Stimulated activated CD8-positive, alpha-beta memory T cell treated with anti-CD3 and anti-CD28 coated beads, Interleukin-7, amount 100 ng/mL, for 4 hours (primary cell): ENCODE measurements at places on chromosomes 12 and 14.

DNA sequence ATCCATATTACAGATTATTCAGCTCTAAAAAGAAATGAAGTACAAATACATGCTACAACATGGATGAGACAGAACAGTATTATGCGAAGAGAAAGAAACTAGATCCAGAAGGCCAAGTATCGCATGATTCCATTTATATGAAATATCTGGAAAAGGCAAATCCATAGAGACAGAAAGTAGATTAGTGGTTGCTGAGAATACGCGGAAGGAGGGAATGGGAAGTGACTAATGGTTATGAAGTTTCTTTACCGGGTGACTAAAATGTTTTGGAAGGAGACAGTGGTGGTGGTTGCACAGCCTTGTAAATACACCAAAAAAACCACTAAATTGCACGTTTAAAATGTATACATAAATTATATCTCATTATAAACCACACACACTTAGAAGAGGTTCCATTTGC, 12.5 kb downstream of the PRDM4 start:
- DNase-seq, result no peak

DNA sequence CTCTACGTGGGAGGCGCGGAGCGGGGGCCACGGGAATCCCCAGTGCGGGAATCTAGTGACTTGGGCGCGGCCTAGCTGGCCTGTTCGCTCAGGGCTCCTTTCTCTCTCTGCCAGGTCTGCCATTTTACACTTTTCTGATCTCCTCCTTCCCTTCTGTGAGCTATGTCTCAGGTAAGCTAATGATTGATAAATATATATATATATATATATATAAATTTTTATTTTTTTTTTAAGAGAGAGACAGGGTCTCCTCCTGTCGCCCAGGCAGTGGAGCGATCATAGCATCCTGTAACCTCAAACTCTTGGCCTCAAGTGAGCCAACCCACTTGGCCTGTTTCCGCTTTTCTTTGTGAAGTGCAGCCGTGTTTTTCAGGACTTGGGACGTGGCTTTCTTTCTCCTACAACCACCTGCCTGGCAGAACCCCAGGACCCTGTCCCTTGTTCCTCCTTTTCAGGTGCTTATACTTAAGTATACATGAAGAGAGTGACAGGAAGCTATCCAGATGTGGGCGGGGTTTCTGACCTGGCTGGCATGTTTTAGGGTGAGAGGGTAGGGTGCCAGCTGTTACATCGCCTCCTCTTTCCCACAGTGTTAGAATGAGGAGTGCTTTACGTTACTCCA, 547 bp downstream of the ZNF140 start:
- DNase-seq, result no peak

DNA sequence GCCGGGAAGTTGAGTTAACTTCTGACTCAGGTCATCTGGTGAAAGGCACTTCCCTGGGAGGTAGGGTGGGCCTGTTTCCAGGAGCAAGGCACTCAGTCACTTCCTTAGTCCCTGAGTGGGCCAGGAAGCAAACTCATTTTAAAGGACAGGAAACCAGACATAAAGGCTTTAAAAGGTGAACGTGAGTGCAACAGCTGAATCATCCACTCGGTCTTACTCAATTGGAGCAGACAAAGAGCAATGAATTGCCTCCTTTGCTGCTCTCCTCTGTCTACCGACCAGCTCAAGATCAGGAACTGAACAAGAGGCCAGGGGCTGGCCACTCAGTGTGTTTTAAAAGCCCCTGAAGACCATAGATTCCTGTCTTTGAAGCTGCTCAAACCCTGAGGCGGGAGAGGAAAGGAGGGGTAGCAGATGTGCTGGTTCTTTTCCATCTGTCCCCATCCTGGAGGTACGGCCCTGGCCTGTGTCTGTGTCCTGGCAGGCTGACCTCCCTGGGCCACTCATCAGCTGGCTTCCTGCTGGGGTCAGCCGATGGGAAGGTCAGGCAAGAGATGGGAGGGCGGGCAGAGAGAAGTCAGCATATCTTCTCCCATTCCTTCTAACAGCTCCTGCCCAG, 148.9 kb downstream of the PPM1H start:
- no peak for DNase-seq

- no peak for DNase-seq
Observed at GRCh38 chr12:8701046-8701660, 3.4 kb downstream of the RIMKLB start.

DNA sequence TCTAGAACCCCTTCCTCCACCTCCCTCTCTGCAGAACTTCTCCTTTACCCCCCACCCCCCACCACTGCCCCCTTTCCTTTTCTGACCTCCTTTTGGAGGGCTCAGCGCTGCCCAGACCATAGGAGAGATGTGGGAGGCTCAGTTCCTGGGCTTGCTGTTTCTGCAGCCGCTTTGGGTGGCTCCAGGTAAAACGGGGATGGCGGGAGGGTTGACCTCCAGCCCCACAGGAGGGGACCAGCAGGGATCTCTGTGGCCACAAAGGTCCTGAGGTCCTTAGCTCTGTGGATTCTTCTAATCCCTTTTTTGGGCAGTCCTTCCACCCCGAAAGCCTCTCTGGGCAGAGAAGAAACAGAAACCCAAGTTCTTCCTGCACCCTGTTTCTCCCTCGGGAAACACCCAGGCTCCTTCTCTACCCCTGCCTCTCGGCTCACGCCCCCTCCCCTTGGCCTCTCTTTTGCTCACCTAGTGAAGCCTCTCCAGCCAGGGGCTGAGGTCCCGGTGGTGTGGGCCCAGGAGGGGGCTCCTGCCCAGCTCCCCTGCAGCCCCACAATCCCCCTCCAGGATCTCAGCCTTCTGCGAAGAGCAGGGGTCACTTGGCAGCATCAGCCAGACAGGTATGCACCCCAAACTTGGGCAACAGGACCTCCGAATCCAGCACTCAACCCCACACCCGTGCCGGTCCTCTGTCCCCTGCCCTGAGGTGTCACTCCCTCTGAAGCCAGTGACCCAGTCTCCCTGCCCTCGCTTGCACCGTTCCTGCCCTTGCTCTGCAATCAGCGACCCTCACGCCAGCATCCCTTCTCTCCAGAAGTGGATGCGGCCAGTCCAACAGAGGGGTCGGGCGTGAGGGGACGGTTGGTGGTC, 638 bp downstream of the LAG3 start:
- DNase-seq, result no peak

GRCh38 chr14:22570132-22570949, 18.7 kb downstream of the DAD1 start:
- DNase-seq, result peak; percentile 69

- no peak for DNase-seq
Observed at GRCh38 chr12:30447061-30447750, 248.5 kb downstream of the IPO8 start.

DNA sequence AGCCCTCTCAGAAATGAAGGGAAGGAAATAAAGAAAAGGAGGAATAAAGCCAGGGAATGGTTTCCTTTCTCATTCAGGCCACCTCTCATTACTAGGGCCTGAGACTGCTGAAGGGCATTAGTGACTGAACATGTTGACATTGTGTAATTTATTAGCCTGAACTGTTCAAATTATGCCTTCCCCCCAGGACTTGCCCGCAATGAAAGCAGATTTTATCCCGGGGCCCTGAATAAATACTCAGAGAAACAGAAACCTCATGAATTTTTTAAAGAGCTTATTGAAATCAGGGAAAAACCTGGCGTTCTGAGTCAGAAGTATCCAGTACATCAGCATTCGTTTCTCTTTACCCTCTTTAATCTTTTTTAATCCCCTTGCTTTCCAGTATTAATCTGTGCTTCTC, 35.9 kb upstream of the WSCD2 start:
- no peak for DNase-seq

DNA sequence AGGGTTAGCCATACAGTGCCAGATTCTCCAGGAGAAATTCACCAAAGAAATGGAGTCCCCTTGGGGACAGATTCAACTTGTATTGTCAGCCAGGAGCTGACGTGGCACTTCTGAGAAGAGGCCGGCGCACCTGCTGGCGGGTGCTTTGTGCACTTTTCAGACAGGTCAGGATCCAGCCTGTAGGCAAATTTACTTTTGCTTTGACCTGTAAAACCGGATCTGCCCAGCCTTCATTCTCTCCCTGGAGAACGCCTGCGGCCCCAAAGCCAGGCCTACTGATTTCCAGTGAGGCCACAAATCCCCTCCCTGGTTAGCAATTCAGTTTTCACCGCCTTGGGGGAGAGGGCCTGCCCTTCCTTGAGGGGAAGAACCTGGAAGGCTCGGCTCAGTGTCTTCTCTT, 17.4 kb downstream of the P2RX4 start:
- no peak for DNase-seq

- DNase-seq, result no peak
Observed at GRCh38 chr14:20417250-20418186, 4.2 kb upstream of the TEP1 start.

DNA sequence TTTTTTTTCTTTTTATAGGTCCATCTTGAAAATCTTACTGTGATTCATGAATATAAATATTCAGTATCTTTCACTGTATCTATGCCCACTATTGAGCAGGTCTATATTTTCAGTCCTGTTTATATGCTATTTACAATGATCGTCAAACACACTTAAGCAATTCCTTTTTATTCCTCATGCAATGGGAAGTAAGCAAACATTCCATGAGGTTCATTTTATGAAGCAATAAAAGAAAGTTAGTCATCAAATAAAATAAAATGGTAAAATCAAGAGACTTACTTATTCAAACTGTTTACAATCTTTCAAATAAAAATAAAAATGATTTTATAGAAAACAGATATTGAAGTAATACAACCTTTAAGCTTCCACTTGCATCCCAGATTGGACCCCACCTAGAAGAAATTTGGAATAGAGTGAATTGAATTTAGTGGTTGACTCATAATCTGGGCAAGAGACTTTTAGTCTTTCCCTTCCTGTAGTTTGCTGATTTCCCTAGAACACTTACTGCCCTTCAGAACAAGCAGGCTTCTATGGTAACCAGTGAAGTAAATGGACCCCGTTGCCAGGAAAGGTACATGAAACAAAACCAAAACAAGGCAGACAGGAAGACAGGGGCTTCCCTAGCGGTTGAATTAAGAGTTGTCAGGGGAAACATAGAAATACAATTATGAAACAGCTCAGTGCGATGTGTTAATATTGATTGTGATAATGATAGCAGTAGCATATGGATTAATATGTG, 241.0 kb upstream of the ATP2B1 start:
- peak; percentile 55 for DNase-seq

DNA sequence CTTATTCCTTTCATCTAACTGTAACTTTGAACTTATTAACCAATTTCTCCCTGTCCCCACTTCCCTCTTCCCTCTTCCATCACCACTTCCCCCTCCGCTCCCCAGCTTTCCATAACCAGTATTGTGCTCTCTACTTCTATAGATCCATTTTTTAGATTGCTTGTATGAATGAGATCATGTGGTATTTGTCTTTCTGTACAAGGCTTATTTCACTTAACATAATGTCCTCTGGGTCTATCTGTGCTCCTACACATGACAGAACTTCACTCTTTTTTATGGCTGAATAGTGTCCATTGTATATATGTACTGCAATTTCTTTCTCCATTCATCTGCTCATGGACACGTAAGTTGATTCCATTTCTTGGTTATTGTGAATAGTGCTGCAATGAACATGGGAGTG, 14.4 kb downstream of the ERP27 start:
- DNase-seq, result no peak

GRCh38 chr14:73049428-73049827, 8.9 kb upstream of the RBM25 start:
- no peak for DNase-seq

GRCh38 chr14:72607386-72608130, 286.3 kb downstream of the DPF3 start:
- no peak for DNase-seq

DNA sequence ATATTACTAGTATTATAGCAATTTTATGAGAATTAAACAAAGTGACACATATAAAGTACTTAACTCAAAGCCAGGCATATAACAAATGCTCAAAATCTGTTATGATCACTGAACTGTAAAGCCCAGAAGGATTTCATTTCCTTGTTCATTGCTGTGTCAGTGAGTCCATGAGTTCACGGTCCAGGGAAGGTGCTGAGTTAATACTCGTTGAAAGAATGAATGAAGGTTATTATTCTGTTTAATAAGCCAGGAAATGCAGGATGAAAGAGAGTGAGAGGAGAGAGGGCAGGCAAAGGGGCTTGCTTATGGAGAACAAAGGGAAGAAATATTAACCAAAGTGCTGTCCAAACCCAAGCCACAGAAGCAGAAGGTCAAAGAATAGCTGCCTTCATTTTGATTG, 40.2 kb upstream of the NT5DC3 start:
- no peak for DNase-seq

DNA sequence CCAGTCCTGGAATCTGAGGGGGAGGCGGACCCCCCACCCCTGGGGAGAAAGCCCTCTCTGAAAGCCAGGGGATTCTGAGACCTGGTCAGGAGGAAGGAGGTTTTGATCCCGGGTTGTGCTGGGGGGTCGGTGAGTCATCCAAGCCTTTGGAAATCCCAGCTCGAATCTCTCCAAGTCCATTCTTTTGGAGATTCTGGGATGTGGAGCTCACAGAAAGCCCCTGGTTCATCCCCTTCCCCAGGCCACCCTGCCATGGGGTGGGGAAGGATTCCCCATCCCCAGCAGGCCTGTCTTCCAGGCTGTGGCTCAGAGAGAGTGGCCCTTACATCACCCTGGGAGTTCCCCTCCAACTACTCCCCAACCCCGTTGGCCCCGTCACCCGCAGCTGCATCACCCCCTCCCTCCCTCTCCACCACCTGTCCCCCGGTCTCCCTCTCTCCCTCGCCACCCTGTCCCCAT, 14.3 kb downstream of the EXOC3L4 start:
- no peak for DNase-seq

DNA sequence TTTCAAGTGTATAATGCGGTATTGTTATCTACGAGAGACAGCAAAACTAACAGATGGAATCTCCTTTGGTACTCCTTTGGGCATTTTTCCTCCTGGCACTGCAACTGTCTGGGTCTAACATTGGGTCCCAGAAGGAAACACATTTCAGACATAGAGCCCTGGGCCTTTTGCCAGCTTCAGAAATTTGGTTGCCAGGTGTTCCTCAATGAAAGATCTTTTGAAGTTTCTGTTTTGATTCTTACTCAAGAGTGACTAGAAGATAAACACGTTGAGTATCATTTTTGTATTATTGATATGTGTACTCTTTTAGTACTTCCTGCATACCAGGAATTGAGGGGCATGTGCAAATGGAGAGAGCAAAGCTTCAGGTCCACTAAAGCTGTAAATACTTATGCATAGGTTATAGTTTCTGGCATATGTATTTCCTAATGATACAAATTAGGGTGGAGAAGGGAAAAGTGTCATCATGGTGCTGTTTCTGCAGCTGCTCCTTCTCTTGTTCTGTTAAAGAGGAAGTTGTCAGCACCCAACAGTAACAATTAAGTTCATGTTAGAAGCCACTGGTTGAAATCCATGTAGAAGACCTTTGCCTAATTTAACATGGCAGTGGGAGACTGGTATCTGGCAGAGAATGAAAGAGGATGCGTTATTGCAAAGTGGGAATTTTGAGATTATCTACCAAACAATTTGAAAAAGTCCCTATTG, 53.5 kb downstream of the SLC38A6 start:
- no peak for DNase-seq

- DNase-seq, result no peak
Observed at GRCh38 chr14:102949801-102950451, 27.5 kb downstream of the AMN start.

DNA sequence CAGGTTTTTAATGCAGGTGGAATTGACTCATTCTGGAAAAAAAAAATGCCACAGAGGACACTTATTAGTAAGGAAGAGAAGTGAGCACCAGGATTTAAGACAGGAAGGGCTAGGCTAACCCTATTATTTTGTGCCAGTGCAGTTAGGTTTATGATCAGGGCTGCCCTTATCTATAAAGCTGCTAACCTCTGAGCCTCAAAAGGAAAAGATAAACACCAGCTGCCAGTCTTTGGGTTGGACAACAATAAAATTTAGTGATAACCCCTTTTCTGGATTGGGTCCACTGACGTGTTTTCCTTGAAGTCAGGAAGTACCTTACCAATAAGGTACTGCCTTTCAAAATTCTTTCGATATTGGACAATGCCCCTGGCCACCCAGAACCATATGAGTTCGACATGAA, 128.9 kb downstream of the NUBPL start:
- no peak for DNase-seq
